T-helper 17 cell (primary cell): ENCODE measurements at places on chromosomes 11 and 22.

GRCh38 chr22:37801946-37802309 lies 5.8 kb upstream of the GCAT start:
- no peak for DNase-seq

- DNase-seq: no peak
Observed at GRCh38 chr11:47248304-47248663, 330 bp downstream of the ACP2 start.

- no peak for DNase-seq
Observed at GRCh38 chr11:102115557-102115956, 5.3 kb downstream of the YAP1 start.

DNA sequence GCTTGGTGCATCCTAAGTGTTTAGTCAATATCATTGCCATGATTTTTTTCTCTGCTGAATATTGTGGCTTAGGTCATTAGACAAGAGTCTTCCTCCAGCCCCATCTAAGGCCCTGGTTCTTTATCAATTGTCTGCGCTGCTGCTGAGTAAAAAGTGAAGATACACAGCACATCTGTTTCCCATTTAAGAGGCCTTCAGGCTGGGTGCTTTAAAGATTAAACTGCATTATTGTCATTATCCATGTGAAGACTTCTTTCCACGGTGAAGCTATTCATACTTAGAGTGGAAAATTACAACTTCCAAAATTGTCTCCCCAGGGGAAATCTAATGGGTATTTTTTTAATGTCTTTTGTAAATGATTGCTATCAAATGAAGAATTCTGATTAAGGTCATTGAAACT lies 719.8 kb upstream of the LRRC4C start:
- no peak for DNase-seq

- no peak for DNase-seq
Observed at GRCh38 chr11:35143297-35144135, 4.5 kb downstream of the CD44 start.

DNA sequence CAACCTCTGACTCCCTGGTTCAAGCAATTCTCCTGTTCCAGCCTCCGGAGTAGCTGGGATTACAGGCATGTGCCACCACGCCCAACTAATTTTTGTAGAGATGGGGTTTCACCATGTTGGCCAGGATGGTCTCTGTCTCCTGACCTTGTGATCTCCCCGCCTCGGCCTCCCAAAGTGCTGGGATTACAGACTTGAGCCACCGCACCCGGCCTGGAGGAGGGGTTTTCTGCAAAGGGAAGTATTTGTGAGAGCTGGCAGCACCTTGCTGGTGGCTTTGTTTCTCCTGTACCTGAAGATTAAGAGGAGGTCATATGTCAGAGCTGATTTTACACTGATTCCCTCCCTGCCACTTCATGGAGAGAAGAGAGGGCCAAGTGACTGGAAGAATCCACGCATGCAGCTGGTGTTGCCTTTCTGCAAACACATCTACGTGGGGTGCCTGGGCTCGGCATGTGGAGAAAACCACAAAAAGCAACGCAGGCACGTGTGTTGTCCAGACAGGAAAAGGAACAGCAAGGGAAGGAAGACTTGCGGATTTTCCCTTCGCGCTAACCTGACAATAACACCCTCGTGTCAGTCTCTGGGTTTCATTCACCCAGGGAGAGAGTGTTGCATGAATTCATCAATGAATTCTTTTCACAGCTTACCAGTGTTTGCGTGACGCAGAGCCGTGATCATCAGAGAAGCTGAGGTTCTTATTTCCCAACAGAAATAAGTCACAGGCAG lies 61.9 kb downstream of the TSPAN18 start:
- no peak for DNase-seq

DNA sequence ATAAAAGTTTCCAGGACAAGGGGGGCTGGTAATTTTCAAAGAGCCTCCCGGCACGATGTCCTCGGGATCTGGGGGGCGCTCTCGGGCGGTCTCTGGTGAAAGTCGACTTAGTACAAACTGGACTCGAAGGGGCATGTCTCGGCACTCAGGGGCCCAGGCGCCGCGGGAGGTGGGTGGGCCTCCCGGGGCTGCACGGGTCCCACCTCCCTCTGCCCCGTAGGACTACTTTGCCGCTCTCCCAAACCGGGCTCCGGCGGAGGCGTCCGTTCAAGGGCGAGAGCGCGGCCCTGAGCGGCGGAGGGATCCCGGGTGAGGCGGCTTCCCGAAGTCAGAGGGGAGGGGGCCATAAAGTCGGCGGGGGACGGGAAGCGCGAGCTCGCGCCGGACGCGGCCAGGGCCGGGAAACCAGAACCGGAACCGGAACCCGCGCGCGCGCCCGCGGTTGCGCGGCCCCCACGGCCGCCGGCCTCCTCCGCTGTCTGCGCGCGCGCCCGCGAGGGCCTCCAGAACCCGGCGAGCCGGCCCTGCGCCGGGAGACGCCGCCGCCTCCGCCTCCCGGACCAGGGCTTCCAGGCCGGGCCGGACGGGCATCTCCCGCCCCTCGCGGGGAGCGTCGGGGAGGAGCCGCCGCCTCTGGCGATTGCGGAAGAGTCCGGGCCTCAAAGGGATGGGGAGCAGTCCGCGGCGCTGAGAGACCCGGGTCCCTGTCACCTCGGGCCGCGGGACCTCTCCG lies at the start of gene ARHGEF12:
TSS of gene ARHGEF12 (plus strand) at position 506 of the 733 bp plus-strand sequence. CDS start 831 bp downstream, outside the sequence.
- DNase-seq: peak; percentile 61

- DNase-seq: peak; percentile 29
Observed at GRCh38 chr11:68271023-68271780, 571 bp downstream of the C11orf24 start.

- DNase-seq: no peak
Observed at GRCh38 chr11:15038963-15039362, 34.4 kb upstream of the CALCB start.
